ENCODE measurements at places on chromosomes 2 and 18.
A peak's percentile ranks its signal among the peaks of the same experiment; 100 is the strongest.

DNA sequence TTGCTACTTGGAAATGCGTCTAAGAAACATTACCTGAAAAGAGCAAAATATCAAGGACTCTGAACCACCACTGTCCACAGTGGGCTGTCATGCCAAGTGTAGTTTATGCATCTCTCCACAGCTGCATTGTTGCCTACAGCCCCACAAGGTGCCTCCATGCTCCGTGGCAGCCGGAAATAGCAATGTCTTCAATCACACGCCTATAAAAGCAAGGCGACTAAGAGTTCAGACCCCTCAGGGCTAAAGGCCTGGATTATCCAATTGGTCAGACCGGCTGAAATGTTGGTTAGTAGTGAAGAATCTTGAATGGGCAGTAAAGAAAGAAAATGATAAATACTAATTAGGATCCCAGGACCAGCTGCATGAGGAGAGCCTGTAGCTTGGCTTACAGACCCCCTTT, 114.0 kb upstream of the SLC35G4 start:
- no peak for DNase-seq

GRCh38 chr2:161063946-161064306, 96.3 kb upstream of the TANK start:
- no peak for DNase-seq

- peak; percentile 8 for DNase-seq
Observed at GRCh38 chr18:54222922-54223567, 1.4 kb downstream of the MBD2 start.

DNA sequence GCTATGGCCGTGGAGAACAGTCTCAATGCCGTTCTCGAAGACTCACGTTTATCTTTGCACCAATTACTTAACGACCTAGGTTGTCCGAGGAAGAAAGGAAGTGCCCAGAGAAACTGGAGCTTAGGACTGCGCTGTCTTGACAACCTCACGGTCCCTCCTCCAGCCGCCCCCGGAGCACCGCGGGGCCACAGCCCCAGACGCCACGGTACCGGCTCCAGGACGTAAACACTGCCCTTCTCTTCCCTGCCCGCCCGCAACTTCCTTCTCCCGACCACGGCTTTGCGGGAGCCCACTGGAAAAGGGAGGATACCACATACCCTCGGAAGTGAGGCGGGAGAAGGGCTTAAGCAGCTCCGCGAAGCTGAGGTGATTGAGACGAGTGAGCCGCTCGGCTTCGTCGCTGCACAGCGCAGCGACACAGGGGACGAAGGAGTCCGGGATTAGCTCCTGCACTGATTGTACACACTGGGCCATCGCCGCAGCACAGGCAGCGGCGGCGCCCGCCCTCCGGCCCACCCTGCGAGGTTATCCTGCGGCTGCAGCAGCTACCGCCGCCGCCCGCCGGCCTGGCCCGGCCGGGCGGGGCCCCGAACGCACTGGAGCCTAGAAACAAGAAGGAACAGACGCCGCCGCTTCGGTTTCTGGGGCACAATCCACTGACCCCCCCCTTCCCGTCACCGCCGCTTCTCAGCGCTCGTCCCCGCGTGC, 483 bp downstream of the TRAPPC8 start:
- no peak for DNase-seq

- no peak for DNase-seq
Observed at GRCh38 chr18:62170857-62171256, 16.0 kb downstream of the PIGN start.

- peak; percentile 34 for DNase-seq
Observed at GRCh38 chr2:235287375-235287733, 206.5 kb upstream of the AGAP1 start.

DNA sequence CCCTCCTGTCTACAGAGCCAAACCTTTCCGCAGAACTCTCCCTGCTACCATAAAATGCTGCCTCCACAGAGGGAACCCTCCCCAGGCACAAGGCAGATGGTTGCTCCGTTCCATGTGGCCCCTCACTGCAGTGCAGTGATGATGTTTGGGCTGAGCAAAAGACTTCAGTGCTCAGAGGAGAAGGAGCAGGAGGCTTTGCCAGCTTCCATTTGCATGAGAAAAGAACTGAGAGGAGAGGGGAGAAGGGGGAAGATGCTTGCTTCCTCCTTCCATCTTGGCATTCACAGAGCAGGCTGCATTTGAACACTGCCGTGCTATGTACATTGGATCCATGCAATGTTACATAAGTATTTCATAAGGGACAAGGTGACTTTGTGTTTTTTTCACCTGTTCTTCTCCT, 46.6 kb upstream of the TMEM200C start:
- peak; percentile 7 for DNase-seq

- DNase-seq: no peak
Observed at GRCh38 chr2:119731983-119732382, 27.7 kb upstream of the PTPN4 start.

DNA sequence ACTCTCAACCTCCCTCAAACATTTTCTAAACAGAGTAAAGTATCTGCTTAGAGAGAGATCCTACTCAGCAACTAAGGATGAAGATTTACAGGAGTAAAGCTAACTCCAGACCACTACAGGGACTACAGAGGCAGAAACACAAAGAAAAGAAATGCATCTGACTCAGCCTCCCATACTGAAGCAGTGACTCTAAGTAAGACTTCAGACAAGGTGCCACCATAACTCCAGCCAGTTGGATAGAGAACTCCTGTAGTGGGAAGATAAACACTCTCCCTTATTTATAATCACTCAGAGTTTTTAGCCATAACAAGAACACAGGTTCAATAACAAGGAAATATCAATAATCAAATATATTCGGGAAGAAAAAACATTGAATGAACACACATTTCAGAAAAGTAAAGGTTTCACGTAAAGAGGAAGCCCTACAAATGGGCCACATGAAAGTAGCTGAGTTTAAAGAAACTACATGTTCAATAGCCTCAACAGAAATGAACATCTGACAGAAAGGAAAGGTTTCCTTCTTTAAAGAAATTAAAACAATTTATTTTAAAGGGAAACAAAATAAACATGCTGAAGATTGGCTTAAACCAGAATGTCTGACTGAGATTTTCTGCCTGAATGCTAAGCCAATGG, 519.9 kb downstream of the KCNJ3 start:
- DNase-seq: no peak

DNA sequence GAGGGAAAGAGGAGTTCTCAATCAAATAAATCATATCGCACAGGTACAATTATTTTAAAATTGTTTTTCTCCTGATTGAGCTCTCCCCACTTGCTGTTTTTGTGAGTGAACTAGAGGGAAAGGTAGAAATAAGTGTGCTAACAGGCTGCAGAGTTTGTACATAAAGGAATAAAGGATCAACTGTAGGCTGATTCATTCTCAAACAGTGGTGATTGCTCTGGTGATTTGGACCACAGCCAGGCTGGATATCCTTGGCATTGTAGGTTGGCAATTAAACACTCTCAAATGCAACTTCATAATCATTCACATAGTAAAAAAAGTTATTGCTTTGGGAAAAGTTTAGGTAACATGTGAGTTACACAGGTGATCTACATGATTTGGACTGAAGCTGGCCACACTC, 29.8 kb downstream of the LRP1B start:
- DNase-seq: no peak

GRCh38 chr2:168518555-168519066, 62.5 kb downstream of the CERS6 start:
- DNase-seq: peak; percentile 78

- no peak for DNase-seq
Observed at GRCh38 chr2:12487253-12488004, 229.3 kb upstream of the TRIB2 start.

DNA sequence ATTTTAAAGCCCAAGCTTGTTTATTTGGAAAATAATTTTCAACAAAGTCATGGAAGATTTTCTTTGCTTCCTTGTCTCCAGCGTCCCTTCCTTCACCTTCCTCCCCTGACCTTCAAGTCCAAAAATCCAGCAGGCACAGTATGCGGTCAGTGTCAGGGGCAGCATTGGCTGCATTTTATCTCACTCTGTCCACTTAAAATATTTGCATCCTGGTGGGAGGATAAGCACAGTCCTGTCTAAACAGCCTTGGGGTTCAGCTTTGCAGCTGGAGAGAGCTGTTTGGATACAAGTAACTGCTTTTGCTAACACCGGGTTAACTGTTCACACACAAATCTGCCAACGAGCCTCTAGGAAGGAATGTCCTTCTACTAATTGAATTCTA, 318.1 kb downstream of the PDE11A start:
- peak; percentile 30 for DNase-seq

- DNase-seq: no peak
Observed at GRCh38 chr18:52386306-52386705, 46.3 kb downstream of the DCC start.

- DNase-seq: peak; percentile 54
Observed at GRCh38 chr2:108288534-108289106, at the start of gene SULT1C2. Gene SULT1C2, plus strand, starts transcription at chr2:108288895. Its CDS starts 4,773 bp downstream, at chr2:108293668.

GRCh38 chr18:79681484-79682387, 2.1 kb downstream of the CTDP1 start:
- DNase-seq: no peak

DNA sequence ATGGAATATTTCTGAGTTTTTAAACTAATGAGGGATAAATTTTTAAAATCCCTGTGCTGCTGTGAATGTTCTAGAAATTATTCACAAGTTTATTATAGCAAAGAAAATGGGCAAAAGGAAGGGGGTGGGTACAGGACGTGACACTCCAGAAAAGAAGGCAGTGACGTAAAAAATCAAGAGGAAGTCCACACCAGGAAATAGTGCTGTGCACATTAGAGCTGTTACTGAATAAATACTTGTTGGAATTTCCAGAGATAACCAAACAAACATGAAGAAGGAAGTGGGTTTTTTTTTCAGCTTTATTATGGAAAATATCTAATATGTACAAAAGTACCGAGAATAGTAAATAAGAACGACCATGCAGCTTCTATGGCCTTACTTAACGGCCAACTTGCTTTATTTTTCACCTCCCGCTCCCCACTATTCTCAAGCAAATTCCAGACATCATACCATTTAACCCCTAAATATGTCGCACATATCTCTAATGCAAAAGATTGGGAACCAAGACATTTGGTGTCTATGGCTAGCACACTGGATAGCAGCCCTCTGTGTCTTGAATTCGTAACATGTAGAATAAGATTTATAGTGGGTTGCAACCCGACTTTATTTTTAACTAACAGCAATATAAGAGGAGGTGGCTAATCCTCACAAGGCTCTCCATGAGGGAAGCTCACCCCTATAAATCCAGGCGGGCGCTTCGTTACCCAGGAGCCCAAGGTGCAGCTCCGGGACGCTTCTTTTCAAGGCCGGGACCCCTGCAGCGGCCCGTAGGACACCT, 580 bp upstream of the NDUFV2 start:
- DNase-seq: no peak

- peak; percentile 69 for DNase-seq
Observed at GRCh38 chr2:239299218-239299939, 101.4 kb downstream of the HDAC4 start.

DNA sequence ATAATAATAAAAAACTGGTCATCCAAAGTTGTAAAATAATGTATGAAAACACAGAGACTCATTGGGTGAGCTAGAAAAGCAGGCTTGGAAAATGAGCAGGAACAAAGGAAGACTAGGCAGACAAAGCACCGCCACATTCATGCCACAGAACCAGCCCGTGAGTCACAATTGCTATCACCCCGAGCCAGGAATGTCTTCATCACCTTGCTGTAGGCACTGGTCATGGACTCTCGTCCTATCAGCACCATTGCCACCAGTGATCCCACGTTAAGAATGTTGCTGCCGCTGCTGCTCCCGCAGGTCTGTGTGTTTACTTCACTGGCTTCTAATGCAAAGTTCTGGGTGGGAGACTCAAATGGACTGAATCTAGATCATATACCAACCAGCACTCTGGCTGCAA, 417.9 kb downstream of the PID1 start:
- DNase-seq: no peak

DNA sequence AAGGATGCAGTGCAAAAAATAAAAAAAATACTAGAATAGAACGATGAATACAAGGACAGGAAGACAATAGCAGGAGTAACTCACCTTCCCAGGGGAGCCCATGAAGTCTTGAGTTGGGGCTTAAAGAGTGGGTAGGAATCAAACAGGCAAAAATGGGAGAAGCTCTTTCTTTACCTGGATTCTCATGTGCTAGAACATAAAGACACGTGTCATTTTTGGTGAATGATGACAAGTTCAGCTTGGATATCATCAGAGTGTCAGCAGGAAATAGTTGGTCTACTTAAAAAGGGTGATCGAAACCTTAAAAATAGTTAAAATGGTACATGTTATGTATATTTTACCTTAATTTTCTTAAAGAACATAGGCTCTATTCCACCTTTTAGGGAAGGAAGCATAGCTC, 5.7 kb downstream of the SGPP2 start:
- DNase-seq: no peak

GRCh38 chr2:196159221-196159892, 12.0 kb downstream of the STK17B start:
- no peak for DNase-seq

GRCh38 chr2:27059141-27059820, 7.8 kb downstream of the AGBL5 start:
- no peak for DNase-seq

DNA sequence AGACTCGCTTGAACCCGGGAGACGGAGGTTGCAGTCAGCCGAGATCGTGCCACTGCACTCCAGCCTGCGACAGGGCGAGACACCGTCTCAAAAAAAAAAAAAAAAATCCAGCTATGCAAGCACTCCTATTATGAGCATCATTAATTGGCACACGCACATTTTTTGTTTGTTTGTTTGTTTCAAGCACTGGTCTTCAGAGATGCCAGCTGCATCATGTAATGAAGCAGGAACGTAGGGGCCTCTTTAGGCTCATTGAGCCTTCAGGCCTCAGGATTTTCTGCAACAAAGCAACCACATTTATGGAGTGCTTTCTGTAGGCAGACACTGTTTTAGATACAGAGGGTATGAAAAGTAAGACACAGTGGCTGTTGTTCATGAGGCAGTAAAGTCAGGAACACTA, 585.8 kb downstream of the CNTNAP5 start:
- DNase-seq: no peak

GRCh38 chr18:59744271-59744721, 47.1 kb upstream of the CCBE1 start:
- DNase-seq: no peak

DNA sequence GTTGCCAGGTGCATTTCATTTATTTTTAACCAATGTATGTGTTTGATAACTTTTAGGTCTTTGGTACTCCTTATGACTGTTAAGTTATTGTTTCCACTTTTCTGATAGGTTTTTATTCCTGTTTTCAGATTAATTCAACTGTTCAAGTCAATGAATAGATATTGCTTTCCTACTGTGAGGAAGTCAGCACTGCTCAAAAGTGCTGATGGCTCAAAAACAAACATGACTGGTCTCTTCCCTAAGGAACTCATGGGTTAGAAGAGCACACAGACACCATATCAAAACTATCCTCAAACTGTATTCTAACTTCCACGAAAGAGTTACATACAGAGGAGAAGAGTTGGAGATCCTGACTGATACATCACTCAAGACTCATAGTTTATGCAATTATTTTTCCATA, 39.9 kb upstream of the REG3G start:
- DNase-seq: no peak

DNA sequence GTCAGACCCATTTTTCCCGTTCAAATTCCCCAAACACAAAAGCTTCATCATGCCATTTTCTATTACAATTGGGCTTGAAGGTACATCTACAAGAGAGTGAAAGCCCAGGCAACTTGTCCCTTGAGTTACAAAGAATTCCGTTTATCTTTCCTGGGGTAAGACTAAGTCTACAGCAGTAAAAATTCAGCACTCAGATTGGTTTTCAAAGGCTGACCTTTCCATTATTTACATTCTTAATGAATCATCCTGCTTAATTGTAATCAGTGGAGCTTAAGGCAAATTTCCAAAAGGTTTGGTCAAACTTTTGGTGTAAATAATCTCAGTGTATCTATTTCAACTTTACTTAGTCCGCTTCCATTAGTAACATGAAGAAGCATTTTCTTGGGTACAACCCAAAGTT, 33.4 kb upstream of the ST3GAL5 start:
- no peak for DNase-seq

- no peak for DNase-seq
Observed at GRCh38 chr18:64707052-64707451, 558.2 kb upstream of the LINC00305 start.
